ENCODE measurements at places on chromosomes 5 and 9.

DNA sequence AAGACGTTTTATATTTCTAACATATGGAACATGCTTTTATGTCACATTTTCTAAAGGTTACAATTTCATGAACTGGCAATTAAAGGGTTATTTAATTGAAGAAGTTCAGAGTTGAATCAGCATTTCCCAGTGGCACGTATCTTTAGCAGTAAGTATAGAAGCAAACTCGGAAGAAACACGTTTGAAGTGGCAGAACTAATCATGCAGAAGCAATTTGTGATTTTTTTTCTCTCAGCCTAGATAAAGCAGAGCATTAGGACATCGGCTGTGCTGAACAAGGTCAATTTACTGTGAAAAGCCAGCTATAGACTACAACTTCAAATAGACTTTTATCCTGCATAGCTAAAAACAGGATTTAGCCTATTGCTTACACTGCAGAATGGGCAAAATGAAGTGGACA, 104.7 kb downstream of the ISL1 start:
- no peak for DNase-seq

GRCh38 chr9:105444130-105444529, 3.7 kb upstream of the FSD1L start:
- DNase-seq: no peak

DNA sequence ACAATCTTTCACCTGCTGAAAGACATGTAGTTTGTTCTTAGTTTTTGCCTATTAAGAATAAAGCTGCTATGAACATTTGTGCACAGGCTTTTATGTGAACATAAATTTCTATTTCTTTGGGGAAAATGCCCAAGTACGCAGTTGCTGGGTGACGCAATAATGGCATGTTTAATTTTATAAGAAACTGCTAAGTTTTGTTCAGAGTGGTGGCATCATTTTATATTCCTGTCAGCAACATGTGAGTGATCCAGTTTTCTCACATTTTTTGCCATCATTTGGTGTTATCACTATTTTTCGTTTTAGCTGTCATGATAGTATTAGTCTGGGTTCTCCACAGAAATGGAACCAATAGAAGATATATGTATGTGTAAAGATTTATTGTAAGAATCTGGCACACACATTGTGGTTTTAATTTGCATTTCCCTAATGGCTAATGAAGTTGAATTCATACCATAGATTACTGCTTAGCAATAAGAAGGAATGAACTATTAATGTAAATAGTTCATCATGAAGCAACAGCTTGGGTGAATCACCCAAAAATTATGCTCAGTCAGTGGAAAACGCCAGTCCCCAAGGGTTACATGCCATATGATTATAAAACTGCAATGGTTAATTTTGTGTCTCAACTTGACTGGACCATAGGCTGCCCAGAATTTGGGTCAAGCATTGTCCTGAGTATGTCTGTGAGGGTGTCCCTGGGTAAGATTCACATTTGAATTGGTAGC, 358.6 kb downstream of the MSX2 start:
- DNase-seq: no peak

- no peak for DNase-seq
Measured at GRCh38 chr5:151155775-151156506, 1.6 kb downstream of the ANXA6 start.

Data from activated CD4-positive, alpha-beta T cell treated with anti-CD3 and anti-CD28 coated beads, Interleukin-2, Interleukin-4, amounts not matched to agents 100 ng/mL and 50 ng/mL, durations not matched to agents 16 hours and 8 hours (primary cell).